A549 treated with CORT108297 at 1 μM for 4 hours (cell line): ENCODE measurements at places on chromosomes 3 and 15. TPM values are rescaled to one million over a fixed set of nuclear protein-coding genes. Genes with fewer than 3 reads are reported as not detected.

Gene ARGFX
- not detected in 5 replicates for total RNA-seq

Gene LIPH
- 6.2 to 7.0 TPM (median 6.8 TPM) in 5 replicates for total RNA-seq

Gene REC114
- total RNA-seq, result 0.17 TPM in 1 of 5 replicates, not detected in the others

Gene MYL3
- total RNA-seq, result 0.12 to 0.25 TPM in 2 of 5 replicates, not detected in the others

Gene CCR3
- not detected in 5 replicates for total RNA-seq

Gene DAZL
- not detected in 5 replicates for total RNA-seq

Gene RARB
- 5.5 to 10.8 TPM (median 10.4 TPM) in 5 replicates for total RNA-seq

Gene CSPG4
- 0.06 to 0.12 TPM (median 0.10 TPM) in 5 replicates for total RNA-seq

Gene ATP13A5
- total RNA-seq, result not detected in 5 replicates

Gene DNAJA4
- total RNA-seq, result 0.06 TPM in 1 of 5 replicates, not detected in the others

Gene TMEM40
- total RNA-seq, result 0.08 to 0.73 TPM (median 0.32 TPM) in 5 replicates

Gene HIGD2B
- not detected in 5 replicates for total RNA-seq

Gene GOLGA8T
- total RNA-seq, result 0.90 to 1.8 TPM (median 1.7 TPM) in 5 replicates

Gene SLMAP
- 21.3 to 28.5 TPM (median 25.8 TPM) in 5 replicates for total RNA-seq

Gene C3orf22
- total RNA-seq, result not detected in 5 replicates

Gene COL6A5
- not detected in 5 replicates for total RNA-seq

Gene OR5H6
- total RNA-seq, result not detected in 5 replicates

Gene SLC2A2
- total RNA-seq, result not detected in 5 replicates

Gene INSYN1
- 1.3 to 1.8 TPM (median 1.5 TPM) in 5 replicates for total RNA-seq

Gene LMOD3
- not detected in 5 replicates for total RNA-seq

Gene ZNF445
- total RNA-seq, result 2.2 to 2.7 TPM (median 2.5 TPM) in 5 replicates

Gene ZCWPW2
- 0.11 TPM in 1 of 5 replicates, not detected in the others for total RNA-seq

Gene STT3B
- total RNA-seq, result 63.0 to 99.8 TPM (median 74.2 TPM) in 5 replicates

Gene FILIP1L
- 0.03 to 0.18 TPM (median 0.09 TPM) in 5 replicates for total RNA-seq

Gene KNL1
- total RNA-seq, result 5.1 to 7.9 TPM (median 6.8 TPM) in 5 replicates

Gene GOLGA8J
- total RNA-seq, result 0.06 to 0.07 TPM (median 0.06 TPM) in 3 of 5 replicates, not detected in the others

Gene ZBTB20
- total RNA-seq, result 0.40 to 0.98 TPM (median 0.93 TPM) in 5 replicates

Gene PRR23B
- total RNA-seq, result not detected in 5 replicates

Gene MANF
- total RNA-seq, result 98.5 to 115 TPM (median 110 TPM) in 5 replicates

Gene PCSK6
- total RNA-seq, result 9.7 to 12.7 TPM (median 10.1 TPM) in 5 replicates

Gene IL5RA
- total RNA-seq, result not detected in 5 replicates
